ENCODE measurements at places on chromosomes 5 and 9.

DNA sequence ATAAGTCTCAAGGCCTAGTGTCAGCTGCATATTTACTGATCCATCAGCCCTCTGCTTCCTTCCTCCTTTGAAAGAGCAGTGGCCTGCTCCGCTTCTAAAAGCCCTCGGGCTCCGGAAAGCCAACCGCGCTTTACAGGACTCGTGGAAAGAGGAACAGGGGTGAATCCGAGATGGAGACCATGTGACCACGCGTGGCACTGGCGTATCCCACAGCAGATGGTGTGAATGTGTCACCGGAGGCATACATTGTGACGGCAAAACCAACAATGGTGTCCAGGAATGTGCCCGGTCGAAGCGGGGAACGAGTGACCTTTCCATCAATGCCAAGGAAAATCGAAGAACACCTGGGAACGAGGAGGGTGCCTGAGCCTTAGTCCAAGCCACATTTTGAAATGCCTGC is 484.6 kb downstream of the SPATA31A7 start:
- DNase-seq: no peak

GRCh38 chr5:169374111-169374510 is 73.2 kb upstream of the SLIT3 start:
- no peak for DNase-seq

GRCh38 chr5:166369346-166369745 is 1922.1 kb upstream of the WWC1 start:
- DNase-seq: peak; percentile 61

GRCh38 chr5:57414191-57414590 is 68.4 kb downstream of the ACTBL2 start:
- DNase-seq: no peak

DNA sequence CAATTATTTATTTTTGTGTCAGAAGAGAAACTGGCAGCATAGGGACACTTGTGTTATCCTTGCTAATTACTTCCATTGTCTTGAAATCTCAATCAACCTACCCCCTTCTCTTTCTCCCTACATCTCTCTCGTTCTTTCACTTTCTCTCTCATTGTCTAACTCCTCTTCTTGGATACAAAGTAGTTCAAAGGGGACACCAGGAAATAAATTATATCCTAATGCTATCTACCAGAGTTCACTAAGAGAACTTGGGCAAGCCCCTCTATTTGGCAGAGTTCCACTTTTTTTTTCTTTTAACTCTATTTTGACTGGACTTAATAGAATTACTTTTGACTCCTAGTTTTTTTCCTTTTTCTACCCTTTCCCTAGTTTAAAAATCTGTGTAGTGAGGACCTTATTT is 102.2 kb downstream of the MEF2C start:
- no peak for DNase-seq

DNA sequence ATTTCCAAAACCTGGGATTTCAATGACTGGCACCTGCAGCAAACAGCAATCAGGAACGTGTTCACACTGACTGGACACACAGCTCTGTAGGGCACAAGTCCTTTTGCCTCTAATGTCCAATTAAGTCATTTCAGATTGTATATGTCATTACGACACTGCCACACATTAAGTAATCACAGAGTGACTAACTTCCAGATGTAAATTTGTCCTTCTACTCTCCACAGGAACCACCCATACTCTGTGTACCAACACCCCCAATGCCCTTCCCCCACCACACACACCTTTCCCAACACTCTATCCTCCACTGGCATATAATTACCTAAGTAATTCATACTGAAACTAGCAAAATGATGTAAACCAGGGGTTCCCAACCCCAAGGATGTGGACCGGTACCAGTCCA is 30.5 kb downstream of the LARS1 start:
- no peak for DNase-seq

GRCh38 chr5:67578011-67578410 is 381.4 kb upstream of the CD180 start:
- DNase-seq: no peak

GRCh38 chr5:80796846-80797245 is 142.1 kb upstream of the DHFR start:
- DNase-seq: no peak

- DNase-seq: no peak
These were observed 422.1 kb downstream of the PDE4D start for GRCh38 chr5:59471463-59471862.

- no peak for DNase-seq
These were observed 152.9 kb upstream of the MOCS2 start for GRCh38 chr5:53262348-53262970.

DNA sequence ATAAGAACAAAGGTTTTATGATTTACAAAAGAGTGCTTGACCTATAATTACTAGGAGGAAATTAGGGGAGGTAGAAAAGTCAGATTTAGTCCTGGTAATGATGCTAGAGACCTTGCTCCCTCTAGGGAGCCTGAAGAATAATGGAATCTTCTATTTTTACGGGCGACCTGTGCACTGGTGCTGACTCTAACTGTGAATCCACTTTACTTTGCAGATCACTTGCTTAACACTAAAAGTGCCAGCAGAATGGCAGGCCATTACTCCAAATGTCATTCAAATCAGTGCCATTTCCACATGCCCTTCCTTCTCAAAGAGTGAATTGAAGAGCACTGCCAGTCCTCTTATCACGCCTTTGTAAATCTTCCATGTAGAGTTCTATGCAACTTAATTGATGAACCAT is 359.4 kb upstream of the ARRDC3 start:
- no peak for DNase-seq

DNA sequence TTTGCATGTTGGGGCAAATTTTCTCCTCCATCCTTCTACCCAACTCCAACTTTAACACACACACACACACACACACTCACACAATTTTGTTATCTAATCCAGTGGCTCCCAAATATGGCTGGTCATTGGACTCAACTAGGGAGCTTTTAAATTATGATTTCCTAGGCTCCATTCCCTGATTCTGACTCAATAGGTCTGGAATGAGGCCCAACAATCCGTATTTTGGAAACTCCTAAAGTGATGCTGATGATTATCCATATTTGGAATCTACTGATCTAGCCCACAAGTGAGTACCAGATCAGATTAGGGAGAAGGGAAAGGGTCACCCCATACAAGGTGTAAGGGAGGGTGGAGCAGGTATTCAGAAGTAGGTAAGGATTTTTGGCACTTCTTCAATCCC is 309.7 kb downstream of the TLE1 start:
- no peak for DNase-seq

DNA sequence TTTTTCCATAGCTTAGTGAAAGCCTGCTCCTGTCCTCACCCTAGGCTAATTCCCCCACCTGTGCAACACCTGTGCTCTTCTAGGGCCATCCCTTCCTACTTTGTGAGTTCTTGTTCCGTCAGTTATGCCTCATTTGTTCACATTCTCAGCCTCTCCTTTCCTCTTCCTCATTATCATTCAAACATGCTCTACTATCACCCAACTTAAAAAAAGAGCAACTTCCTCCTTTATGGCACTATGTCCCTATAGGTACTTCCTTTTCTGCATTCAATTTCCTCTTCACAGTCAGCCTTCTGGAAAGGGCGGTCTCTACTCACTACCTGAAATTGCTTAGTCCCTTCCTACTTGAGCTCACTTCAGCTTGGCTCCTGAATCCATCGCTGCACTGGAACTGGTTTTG is 111.8 kb upstream of the LHFPL2 start:
- no peak for DNase-seq

GRCh38 chr5:132787076-132787475 is 10.0 kb upstream of the SEPTIN8 start:
- DNase-seq: no peak

DNA sequence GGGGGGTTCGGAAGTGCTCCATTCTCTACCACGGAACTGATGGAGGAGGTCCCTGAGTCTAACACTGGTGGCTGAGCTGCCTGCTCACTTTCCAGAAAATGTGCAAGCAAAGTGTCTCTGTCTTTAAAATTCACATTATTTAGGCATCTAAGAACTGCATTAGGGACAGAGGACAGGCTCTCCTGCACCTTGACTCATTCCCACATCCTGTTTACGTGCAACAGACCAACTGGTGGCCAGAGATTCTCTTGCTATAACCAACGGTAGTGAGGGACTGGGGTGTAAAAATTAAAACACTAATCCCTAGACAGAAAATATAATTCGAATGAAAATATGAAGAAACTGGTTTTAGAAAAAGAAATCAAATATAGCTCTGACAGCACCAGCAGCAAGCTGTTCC is 320.9 kb downstream of the IRX2 start:
- no peak for DNase-seq

- no peak for DNase-seq
These were observed 207.9 kb upstream of the SLC27A6 start for GRCh38 chr5:128757196-128757959.

DNA sequence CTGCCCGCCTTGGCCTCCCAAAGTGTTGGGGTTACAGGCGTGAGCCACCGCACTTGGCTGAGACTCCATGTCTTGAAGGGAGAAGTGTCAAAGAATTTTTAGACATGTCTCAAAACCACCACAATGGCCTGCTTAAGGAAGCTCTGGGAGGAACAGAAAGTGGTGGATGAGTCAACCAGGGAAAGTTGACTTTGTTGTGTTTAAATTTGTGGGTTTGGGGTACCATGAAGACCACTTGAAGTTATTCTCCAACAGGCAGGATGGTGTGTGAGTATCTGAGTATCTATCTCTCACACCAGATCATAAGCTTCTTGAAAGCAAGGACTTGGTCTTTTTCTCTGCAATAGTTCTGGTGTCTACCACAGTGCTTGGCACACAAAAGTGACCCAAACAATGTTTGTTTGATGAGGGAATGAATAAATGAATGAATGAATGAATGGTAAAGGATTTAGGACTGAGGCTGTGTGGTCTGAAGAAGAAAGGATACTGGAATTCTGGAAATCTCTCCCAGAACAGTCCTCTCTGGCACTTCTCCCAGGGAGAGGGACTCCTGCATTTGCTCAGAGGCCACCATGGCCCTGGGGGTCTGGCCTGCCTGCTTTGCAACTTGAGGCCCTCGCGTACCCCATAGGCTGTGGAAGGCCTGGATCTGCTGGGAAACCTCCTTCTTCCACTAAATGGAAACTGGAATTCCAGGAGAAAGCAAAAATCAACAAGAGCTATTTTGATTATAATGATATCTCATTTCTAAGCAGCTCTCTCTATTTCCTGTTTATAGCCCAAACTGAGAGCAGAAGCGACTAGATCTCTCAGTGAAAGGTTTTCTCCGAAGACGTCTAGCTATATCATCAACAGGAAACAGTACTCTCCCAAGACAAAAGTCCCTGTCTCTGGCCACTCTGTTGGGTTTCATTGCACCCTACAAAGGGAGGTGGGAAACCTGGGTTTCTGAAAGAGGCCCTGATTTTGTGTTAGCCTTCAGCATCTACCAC is 187.9 kb downstream of the PALM2AKAP2 start:
- no peak for DNase-seq

- no peak for DNase-seq
These were observed 258.0 kb downstream of the YTHDC2 start for GRCh38 chr5:113771483-113771882.

GRCh38 chr9:7984692-7985091 is 185.1 kb upstream of the DMAC1 start:
- DNase-seq: no peak

GRCh38 chr9:109935406-109936087 is 155.5 kb downstream of the PALM2AKAP2 start:
- DNase-seq: no peak

DNA sequence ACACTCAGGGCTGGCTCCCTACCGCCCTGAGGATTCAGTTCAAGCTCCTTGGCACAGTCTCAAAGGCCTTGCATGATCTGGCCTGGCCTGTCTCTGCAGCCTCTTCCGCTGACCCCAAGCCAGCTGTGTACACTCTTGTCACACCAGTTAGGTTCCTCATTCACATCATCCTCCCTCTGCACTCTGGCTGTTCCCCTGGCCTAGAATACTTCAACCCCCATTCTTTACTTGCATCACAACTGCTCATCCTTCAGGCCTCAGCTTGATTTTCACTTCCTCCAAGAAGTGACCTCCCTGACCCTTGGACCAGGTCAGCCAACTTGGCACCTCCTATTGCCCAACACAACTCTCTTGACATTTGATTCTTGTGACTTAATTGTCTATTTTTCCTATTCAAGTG is 18.9 kb upstream of the PFDN1 start:
- no peak for DNase-seq

- no peak for DNase-seq
These were observed 340.3 kb downstream of the KDM4C start for GRCh38 chr9:7097785-7098752.

- peak; percentile 32 for DNase-seq
These were observed 165.6 kb upstream of the IRX2 start for GRCh38 chr5:2917093-2917492.

- no peak for DNase-seq
These were observed 82.9 kb downstream of the JAKMIP2 start for GRCh38 chr5:147699496-147700088.

DNA sequence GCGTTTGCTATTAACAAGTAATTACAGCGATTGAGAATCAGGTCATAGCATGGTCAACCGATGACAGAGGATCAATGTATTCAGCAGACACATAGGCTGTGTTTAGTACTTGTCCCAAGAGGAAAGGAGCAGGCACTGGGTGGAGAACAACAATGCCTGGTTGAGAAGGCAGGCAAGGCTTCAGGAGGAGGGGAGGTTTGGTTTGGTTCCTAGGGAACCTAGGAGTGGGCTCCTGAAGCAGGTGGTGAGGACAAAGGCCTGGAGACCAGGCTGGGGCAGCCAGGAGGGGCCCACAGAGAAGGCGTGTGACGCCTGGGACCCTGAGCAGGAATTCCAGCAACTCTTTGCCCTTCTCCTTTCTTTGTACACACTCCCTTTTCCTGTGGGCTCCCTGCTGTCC is 195.6 kb downstream of the SPOCK1 start:
- DNase-seq: no peak

GRCh38 chr5:43034591-43034968 is 5.5 kb downstream of the ANXA2R start:
- DNase-seq: peak; percentile 88

DNA sequence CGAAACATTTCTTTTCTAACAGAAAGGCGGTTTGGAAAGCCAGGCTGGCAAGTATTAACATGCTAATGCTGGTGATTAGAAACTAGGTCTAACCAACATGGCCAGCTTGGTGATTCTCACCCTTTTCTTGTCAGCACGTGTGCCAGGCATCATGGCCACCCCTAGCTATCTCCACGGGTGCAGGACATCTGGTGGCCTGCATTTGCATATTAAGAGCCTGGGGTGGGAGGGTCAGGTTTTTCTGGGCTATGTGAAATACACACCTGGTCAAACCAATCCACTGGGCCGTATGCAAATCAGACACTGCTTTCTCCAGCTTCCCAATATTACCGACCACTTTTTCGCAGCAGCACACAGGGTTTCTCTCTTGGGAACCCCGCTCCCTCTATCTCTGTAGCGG is 612.1 kb downstream of the PTPRD start:
- no peak for DNase-seq

- no peak for DNase-seq
These were observed 40.4 kb upstream of the MAP3K1 start for GRCh38 chr5:56774957-56775356.

- no peak for DNase-seq
These were observed 22.4 kb downstream of the RNF130 start for GRCh38 chr5:180049185-180049548.

Measured in islet precursor cell (in vitro differentiated cells).